EH (cell line): ENCODE measurements at places on chromosomes 5 and 9.

GRCh38 chr5:115709585-115709984, 83.7 kb upstream of the TMED7 start:
- no peak for DNase-seq

DNA sequence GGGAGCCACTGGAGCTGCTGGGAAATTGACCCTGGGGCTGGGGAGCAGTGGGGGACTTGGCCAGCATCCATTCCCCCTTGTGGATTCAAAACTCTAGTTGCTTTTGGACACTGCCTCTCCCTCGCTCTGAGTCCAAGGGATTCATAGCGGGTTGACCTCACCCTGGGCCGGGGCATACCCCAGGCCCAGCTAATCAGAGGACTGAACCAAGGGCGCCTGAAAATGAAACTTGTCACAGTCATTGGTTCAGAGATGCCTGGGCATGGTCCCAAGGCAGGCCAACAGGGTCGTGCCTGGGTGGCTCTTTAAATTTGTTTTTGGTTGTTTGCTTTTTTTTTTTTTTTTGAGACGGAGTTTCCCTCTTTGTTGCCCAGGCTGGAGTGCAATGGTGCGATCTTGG, 22.6 kb downstream of the STK10 start:
- DNase-seq = no peak

DNA sequence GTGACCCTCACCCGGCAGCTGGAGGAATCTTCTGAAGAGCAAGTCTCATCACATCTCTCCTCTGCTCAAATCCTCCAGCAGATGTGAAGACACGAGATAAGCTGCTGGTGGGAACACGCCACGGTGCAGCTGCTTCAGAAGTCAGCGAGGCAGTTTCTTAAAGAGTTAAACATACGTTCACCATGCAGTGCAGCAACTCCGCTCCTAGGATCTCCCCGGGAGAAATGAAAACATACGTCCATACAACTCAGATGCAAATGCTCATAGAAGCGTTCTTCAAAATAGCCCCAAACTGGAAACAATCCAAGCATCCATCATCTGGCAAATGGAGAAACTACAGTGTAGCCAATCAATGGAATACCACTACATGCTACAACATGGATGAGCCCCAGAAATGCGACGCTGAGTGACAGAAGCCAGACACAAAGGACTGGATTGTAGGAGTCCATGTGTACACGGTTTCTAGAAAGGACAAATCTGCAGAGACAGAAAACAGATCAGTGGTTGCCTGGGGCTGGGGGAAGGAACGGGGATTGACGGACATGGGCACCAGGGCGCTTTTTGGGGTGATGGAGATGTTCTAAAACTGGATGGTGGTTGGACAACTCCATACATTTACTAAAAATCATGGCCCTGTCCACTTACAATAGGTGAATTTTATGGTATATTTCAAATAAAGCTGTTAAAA, 150.6 kb downstream of the COL23A1 start:
- DNase-seq = no peak

GRCh38 chr5:116510517-116510916, 64.1 kb downstream of the SEMA6A start:
- DNase-seq = peak; percentile 9

- DNase-seq = peak; percentile 45
These were observed 259.2 kb upstream of the NFIL3 start for GRCh38 chr9:91682806-91683205.

DNA sequence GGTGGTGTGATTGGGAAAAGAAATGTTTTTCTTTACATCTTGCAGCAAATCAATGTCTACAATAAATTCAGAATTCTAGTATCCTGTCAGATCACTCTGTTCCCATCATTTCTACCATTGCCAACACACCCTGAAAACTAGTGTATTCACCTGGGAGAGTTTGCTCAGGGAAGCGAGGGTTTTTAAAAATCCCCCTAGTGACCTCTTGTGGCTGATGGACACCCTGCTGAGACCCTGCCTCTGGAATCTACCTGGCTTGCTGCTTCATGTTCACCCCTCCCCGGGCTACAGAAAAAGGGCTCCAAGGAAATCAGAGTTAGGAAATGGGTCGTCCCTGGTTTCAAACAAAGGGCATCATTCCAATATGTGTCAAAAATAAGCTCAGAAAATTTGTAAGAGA, 21.4 kb upstream of the ALDOB start:
- DNase-seq = no peak

DNA sequence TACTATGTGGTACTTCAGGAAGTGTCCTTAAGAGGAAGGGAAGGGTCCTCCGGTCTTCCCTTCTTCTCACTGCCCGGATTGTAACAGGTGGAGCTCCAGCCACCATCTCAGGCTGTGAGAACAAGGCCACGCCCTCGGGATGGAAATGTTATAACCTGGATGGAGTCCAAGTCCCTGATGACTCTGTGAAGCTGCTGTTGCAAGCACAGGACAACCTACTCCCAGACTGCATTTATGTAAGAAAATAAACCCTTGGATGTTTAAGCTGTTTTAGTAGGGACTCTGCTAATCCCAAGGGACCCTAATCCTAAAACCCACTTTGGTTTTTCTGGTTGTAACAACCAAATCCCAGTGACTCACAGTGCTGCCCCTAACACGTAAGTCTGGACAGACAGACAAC, 221.6 kb downstream of the ACTL7B start:
- peak; percentile 80 for DNase-seq

GRCh38 chr5:158686214-158686613, 413.5 kb downstream of the EBF1 start:
- DNase-seq = no peak

DNA sequence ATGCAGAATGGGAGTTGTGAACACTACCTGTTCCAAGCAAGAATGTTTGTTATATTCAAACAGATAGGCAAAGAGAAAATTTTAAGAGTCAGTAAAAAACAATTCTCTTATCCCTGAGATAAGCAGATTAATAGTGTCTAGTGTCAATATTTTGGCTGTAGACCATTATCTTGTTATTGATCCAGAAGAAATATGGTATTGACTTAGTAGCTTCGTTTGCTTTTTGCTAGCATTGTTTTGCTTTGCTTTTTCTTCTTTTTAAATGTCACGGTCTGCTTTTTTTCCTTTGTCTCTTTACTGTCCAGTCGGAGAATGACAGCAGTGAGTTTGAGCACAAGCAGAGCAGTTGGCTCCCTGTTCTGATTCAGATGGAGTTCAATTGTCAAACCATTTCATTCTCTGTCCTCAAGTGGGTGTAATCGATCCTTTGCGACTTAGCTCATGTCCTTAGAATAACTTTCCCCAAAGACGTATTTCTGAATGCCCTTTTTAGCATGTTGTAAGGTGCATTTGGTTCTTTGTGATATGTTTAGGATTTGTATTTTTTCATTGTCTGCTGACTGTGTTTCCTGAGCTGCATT, 29.3 kb downstream of the FUBP3 start:
- no peak for DNase-seq

- no peak for DNase-seq
These were observed 122.5 kb downstream of the SCAMP1 start for GRCh38 chr5:78482948-78483347.

DNA sequence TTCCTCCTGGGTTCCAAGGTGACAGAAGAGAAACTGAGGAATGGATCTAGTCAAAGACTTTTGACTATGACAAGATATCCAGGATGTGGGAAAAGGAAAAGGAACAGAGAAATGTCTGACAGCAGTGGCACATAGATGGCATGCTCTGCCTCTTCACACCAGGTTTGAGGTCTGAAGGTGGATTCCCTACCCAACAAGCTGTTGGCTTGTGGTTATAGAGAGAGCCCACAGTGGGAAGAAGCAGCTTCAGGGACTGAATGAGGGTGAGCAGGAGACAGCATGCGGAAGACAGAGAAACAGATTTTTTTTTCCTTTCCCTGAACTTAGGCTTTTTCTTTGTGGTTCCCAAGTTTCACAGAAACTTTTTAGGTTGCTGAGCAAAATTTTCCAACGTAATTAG, 20.6 kb downstream of the IFNW1 start:
- DNase-seq = no peak

DNA sequence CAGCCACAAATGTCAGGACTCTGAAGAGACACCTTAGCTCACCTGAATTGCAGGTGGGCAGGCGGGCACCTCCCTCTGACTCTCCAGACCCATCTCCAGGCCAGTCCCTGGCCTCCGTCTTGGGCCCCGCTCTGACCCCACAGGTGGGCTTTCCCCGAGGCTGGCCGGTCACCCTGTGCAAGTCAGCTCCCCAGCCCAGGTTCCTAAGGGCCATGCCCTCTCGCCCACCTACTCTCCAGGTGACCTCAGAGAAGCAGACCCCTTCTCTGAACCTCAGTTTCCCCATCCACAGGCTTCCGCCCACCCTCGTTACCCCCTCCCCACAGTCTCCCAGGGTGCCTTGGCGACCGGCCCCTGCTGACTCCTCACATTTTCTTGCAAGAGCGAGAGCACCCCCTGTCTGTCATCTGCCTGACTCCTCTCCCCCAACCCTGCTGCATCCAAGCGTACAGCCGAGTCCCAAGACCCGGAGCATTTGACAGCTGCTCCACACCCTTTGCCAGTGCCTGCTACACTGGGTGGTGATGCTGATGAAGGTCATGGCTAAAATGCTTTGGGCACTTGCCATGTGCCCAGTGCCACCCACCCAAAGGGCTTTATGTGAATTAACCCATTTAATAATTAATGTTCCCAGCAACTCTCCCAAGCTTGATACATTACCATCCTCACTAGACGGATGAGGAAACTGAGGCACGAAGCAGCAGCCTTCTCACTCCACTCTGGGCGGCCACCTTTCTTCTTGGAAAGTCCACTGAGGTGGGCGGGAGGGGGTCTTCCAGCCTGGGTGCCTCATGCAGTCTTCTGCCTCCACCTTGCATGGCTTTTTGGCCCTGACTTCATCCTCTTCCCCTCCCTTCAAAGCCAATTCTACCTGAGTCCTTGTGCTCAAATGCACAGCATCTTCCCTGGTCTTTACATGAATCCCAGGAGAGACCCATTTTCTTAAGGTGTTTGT, 51.1 kb upstream of the ORM1 start:
- DNase-seq = peak; percentile 40

DNA sequence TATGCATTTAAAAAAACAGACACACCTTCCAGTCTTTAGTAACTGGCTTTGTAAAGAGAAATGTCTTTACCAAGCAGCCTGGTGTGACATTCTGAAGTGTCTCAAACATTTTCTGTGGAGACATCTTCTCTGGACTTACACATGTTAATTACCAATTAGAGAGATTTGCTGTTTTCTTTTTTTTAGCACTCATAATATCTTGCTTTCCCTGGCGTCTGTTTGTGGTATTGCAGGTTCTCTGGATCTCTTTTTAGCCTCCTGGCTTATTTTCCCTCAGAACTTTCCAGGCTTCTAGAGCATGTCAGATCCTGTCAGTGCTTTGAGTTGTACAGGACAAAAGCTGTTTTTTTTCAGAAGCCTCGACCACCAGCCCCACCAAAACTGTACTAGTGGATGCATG, 92.5 kb downstream of the MSX2 start:
- DNase-seq = no peak

- peak; percentile 3 for DNase-seq
These were observed 223.4 kb downstream of the PARP8 start for GRCh38 chr5:50889790-50890189.

GRCh38 chr5:150271923-150272322, 17.6 kb downstream of the CAMK2A start:
- DNase-seq = no peak

DNA sequence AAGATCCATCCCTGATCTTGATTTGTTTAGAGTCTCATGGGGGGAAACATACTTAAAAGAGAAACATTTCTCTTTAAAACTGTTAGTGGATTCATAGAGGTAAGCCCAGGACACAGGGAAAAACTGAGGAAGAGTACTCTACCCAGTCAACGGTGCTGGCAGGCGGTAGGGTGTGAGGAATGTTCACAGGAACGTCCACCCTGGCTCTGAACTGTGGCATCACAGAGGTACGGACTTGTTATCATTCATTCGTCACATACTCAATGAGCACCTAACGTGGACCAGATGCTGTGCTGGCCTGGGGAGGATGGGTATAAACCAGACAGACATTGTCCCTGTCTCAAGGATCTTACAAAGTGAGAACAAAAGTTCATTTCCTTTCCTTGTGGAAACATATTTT, 18.8 kb upstream of the PPARGC1B start:
- no peak for DNase-seq

DNA sequence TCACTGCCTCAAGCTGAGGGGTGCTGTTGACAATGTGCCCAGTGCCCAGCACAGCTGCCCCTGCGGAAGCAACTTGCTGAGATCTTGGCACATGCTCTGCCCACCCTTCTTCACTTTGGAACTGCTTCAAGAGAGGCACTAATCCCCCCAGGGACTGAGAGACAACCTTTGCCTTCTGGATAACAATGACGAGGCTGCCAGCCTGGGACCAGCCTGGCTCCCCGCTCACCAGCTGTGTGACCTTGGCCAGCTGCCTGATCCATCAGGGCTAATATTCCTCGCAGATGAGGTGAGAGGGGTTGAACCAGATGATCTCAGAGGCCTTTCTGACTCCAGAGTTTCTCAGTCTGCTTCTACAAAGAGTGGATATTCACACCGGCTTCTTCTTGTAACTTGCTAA, 81.0 kb downstream of the SHB start:
- DNase-seq = no peak

DNA sequence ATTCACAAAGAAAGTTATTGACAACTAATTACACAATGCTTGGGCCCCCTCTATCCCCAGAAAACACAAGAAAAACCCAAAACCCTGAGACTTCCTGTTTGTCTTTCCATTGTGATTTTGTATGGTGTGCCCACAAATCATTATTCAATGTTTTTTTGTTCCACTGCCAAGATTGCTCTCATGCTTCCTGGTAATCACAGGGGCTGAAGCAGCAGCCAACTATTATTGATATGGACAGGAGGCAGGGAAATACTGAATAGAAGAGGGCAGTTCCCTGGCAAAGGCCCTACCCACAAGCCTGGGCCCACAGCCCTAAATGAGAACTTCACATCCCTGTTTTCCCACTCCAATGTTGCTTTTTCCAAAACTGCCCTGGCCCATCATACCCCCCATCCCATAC, 21.5 kb upstream of the RFK start:
- DNase-seq = peak; percentile 9

GRCh38 chr5:74067748-74068541, 441.9 kb downstream of the ARHGEF28 start:
- peak; percentile 75 for DNase-seq

DNA sequence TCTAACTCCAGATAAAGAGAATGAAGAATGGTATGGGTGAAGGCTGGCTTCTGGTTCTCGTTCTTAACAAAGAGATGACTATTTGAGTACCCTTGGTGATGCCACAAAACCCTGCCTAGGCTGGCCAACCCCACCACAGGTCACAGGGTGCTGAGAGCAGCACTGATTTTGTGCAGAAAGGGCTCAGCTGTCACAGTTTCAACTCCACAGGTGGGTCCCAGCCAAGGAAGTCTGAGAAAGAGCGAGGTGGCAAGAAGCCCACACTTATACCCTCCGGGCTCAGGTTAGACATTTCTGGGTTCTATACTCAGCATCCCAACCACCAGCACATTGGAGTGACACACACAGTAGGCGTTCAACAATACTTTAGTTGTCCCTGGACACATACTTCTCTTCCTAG, 118.1 kb downstream of the SLIT3 start:
- DNase-seq = no peak
